ENCODE measurements at places on chromosomes 16 and 17. TPM values are rescaled to one million over a fixed set of nuclear protein-coding genes. Genes with fewer than 3 reads are reported as not detected.

Gene KRT23
- total RNA-seq: not detected

- DNase-seq: no peak
Observed at GRCh38 chr16:72875291-72876031, 172.5 kb downstream of the ZFHX3 start.

Gene NPIPB9
- 4.9 TPM for total RNA-seq

Gene ESRP2
- not detected for total RNA-seq

- no peak for DNase-seq
Observed at GRCh38 chr17:73519714-73520368, 124.4 kb downstream of the SDK2 start.

DNA sequence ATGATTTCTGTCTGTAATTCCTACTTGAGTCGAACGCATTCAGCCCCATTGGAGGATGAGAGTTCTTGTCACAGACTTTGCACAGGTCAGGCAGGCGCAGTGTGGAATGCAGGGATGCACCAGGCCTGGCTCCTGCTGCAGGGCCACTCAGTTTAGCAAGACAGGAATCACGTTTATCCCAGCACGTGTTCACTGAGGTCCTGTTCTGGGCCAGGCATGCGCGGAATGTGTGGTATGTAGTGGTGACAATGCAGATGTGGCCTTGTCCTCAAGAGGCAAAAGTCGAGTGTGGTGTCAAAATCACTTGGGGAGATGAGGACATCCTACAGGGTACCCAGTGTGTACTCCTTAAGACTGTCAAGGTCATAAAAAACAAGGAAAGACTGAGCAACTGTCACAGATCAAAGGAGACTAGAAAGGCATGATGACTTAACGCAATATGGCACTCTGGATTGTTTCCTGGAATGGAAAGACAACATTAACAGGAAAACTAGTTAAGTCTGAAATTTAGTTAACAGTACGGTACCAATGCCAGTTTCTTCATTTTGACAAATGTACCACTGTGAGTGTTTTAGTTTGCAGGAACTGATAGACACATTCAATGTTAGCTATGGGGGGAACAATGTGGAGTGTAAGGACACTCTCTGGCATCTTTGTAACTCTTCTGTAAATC, 121.5 kb upstream of the ADAMTS18 start:
- no peak for DNase-seq

Measured in natural killer cell treated with Interleukin-12 subunit alpha and Interleukin-12 subunit beta and Interleukin-15 and Interleukin-18, amount 100 ng/mL, for 72 hours (primary cell).